ENCODE measurements at places on chromosomes 12 and 14.

DNA sequence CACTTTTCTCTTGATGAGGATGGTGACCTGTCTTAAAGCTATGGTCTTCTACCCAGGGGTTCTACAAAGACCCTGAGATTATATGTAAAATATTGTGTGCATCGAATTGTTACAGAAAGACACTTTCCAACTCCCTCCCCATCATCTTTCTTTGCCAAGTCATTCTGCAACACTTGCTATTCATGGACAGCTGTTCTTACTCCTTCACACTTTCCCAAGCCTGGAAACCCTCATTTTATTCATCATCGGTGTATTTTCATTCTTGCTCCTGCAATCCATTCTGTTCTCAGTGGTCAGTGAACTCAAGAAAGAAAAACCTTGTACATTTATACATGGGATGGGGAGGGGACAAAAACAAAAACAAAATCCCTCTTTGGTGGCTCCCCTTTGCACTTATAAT, 90.5 kb upstream of the STXBP6 start:
- DNase-seq, result no peak

GRCh38 chr14:39036760-39037159, 66.3 kb downstream of the SEC23A start:
- DNase-seq, result no peak

DNA sequence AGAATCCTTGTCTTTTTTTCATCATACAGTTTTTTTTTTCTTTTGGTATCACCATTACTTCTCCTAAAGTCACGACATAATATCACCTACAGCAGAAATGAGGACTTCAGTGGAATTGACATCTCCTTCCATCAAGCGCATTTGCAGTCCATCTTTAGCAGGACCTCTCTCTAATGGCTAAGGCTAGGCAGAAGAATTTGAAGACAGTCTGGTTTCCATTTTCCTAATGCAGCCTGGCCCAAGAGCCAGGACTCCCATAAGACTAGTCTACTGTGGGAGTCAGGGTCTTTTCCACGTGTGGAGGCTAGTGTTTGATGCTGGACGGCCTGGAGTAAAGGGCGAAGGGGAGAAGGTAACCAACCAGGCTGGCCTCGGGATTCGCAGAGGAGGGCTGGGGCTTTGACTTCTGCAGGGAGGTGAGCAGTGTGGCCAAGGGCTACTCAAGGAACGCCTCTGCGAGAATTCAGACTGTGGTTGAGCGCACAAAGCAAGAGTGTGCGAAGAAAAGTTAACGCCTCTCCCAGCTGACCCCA, 769 bp upstream of the ZNF740 start:
- DNase-seq, result no peak

DNA sequence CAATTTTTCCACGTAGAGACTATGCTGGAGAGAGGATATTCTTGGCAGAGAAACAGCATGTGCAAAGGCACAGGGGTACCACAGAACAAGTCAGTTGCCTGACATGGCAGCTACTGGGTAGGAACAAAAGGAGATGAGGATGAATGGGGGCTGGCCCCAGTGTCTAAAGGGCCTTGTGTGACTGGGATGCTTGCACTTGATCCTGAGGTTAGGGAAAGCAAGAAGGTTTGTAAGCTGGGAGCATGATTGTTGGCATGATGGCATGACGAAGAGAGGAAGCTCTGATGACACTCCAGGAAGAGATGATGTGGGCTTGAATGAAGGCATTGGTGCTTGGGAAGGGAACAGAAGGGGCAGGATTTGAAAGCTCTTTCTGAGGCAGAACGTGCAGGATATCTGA, 139.1 kb downstream of the ZFP36L1 start:
- no peak for DNase-seq

DNA sequence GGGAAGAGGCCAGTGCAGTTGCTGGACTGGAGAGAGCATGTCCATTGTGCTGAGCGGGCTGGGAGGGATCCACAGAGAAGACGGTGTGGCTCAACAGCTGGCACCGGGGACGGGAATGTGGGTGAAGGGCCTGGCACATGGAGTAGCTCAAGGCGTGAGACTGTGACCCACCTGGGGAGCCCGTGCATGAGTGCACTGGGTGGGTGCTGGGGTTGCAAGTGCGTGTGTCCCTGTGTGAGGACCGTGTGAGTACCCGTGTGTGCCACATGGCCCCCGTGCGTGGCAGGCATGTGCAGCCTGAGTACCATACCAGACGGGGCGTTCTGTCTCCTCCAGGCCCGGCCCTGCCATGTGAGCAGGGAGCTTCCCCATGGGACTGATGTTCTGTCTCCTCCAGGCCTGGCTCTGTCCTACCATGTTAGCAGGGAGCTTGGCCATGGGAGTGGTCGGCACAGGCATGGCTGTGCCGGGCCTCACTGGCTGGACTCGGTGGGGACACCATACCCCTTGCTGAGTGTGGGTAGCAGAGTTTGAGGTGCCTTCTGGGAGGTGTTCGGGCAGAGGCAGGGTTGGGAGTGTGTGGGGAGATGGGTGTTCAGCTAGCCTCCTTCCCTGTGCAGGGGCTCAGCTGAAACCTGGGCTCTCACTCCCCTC, 234.4 kb downstream of the TMEM121 start:
- peak; percentile 12 for DNase-seq

GRCh38 chr14:72523424-72524294, 370.2 kb downstream of the DPF3 start:
- DNase-seq, result no peak

All from activated CD8-positive, alpha-beta memory T cell treated with anti-CD3 and anti-CD28 coated beads, Interleukin-2, amount 50 U/mL, for 4 hours (primary cell).